ENCODE measurements at places on chromosomes 3 and 15.

- no peak for DNase-seq
These were observed 253.6 kb downstream of the CNTN4 start for GRCh38 chr3:2352134-2352762.

- DNase-seq = no peak
These were observed 63.7 kb upstream of the ACAN start for GRCh38 chr15:88739541-88739940.

- DNase-seq = peak; percentile 31
These were observed 22.1 kb downstream of the ZNF621 start for GRCh38 chr3:40546816-40547215.

DNA sequence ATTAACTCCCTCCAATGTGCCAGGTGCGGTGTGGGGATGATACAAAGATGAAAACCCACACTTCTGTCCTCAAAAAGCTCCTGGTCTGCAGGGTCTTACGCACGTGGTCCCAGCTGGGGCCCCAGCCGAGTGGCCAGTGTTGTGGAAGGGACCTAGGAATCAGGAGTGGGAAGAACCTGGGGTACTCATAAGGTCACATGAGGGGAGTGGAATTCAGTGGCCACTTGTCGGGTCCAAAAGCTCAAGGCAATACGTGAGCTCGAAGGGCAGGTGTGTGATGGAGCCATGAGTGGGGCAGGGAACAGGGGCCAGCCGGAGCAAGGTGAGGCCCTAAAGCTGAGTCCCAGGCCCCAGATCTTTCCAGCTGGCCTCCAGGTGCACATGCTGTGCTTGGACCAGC is 260.0 kb upstream of the LYSMD4 start:
- DNase-seq = no peak

GRCh38 chr15:38536201-38536676 is 28.4 kb downstream of the RASGRP1 start:
- DNase-seq = no peak

DNA sequence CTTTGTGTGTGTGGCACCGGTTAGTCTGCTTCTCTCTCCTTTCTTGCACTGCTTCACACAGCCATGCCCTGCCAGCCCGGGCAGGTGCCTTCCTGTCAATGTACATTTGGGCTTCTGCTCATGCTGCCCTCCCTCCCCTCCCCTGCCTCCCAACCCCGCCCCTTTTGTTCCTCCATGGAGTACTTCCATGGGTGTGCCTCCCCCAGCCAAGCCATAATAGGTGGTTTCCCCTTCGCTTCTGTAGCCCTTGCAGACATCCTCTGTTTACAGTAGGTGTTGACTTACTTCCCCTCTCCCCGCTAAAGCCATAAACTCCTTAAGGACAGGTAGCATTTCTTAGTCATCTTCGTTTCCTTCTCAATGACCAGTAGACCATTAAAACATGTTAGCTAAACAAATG is 31.8 kb upstream of the CRTC3 start:
- peak; percentile 94 for DNase-seq
